HFFc6 (cell line): ENCODE measurements at places on chromosomes 6 and 20. TPM values are rescaled to one million over a fixed set of nuclear protein-coding genes. Genes with fewer than 3 reads are reported as not detected.

- peaks cover 58% of the 10 kb centered on the region for H3K4me1 ChIP-seq
- H3K27ac ChIP-seq: no peak overlapping the region
- DNase-seq: no peak
- no peaks in the 10 kb centered on the region for H3K27me3 ChIP-seq
- H3K36me3 ChIP-seq: no peaks in the 10 kb centered on the region
- H3K4me3 ChIP-seq: no peak overlapping the region
These were observed 5.7 kb upstream of the TENT5A start for GRCh38 chr6:81758221-81758620.

GRCh38 chr20:4135385-4136077 is 120.2 kb upstream of the RNF24 start:
- no peaks in the 10 kb centered on the region for H3K36me3 ChIP-seq
- peak overlapping the region; percentile 91 for H3K27ac ChIP-seq
- H3K4me3 ChIP-seq: peak overlapping the region; percentile 45
- peak; percentile 98 for DNase-seq

GRCh38 chr6:11268978-11269377 is 36.5 kb upstream of the NEDD9 start:
- no peak for DNase-seq
- H3K27me3 ChIP-seq: no peaks in the 10 kb centered on the region
- no peak overlapping the region for H3K4me3 ChIP-seq
- H3K36me3 ChIP-seq: no peaks in the 10 kb centered on the region
- H3K4me1 ChIP-seq: peaks cover 16% of the 10 kb centered on the region

The GJA10 gene
- total RNA-seq: not detected in 3 replicates

The SLX4IP gene
- total RNA-seq: 3.7 to 4.4 TPM (median 4.2 TPM) in 3 replicates

- H3K36me3 ChIP-seq: peaks cover 15% of the 10 kb centered on the region
- H3K4me1 ChIP-seq: peaks cover 57% of the 10 kb centered on the region
- no peaks in the 10 kb centered on the region; the same call in 1 of the 2 replicates for H3K27me3 ChIP-seq
- no peak overlapping the region for H3K27ac ChIP-seq
These were observed 48.2 kb downstream of the THBS2 start for GRCh38 chr6:169205176-169206160.

DNA sequence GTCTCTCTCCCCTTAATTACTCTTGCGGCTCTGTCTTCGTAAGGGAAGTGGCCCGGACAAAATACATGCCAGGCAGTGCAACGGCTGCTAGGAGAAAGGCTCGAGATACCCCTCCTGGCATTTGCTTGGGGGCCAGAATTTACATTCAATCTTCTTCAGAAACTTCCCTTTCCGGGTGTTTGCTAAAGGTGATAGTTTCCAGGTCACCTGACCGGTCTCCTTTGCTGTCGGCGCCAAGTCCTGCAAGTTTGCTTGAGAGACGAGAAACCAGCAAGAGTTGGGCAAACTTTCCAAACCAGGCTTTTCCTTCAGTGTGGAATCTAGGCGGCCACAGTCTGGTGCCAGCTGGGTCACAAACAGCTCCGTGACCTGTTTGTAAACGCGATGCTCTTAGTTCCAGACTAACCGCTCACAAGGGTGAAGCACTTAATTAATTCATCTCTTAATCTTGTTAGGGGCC is 563 bp upstream of the SRSF3 start:
- peak; percentile 41 for DNase-seq
- H3K4me3 ChIP-seq: peak overlapping the region; percentile 96

- H3K4me1 ChIP-seq: peaks cover 28% of the 10 kb centered on the region
- H3K27me3 ChIP-seq: no peaks in the 10 kb centered on the region; the same call in 1 of the 2 replicates
- peaks cover 44% of the 10 kb centered on the region for H3K36me3 ChIP-seq
- no peak for DNase-seq
- no peak overlapping the region for H3K4me3 ChIP-seq
- peak overlapping the region; percentile 17 for H3K27ac ChIP-seq
These were observed 46.0 kb downstream of the E2F3 start for GRCh38 chr6:20447581-20448132.

DNA sequence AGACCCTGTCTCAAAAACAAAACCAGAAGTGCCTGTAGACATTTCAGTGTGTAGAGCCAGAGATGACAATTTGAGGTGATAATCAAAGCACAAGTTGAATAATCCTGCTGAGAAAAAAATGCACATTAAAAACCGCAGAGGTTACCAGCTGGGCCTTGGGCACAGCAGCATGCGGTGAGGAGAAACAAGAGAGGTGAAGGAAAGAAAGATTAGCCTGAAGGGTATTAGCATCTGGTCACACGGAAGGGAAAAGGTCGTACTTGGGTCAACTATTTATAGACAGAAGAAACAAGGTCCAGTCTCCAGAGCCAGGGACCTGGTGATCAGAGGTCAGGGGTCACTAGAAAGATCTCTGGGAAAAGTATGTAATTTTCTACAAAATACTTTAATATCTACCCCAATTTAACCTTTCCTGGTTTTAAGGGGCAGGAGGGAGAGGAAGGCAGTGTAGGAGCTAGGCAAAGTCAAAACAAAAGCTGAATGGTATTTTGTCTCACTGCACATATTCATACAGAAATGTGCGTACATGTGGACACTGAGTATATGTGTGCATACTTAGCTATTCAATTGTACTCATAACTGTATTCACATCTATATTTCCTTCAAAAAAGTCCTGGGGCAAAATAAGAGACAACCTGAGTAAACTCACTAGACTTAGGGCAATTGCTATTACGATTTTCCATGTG is 10.1 kb downstream of the MAP7 start:
- DNase-seq: no peak
- H3K4me1 ChIP-seq: no peaks in the 10 kb centered on the region
- peaks cover 3% of the 10 kb centered on the region; the same call in 1 of the 2 replicates for H3K36me3 ChIP-seq
- H3K27me3 ChIP-seq: peaks cover 14% of the 10 kb centered on the region
- H3K27ac ChIP-seq: no peak overlapping the region

GRCh38 chr20:44092551-44093248 is 94.3 kb downstream of the JPH2 start:
- no peak overlapping the region for H3K27ac ChIP-seq
- peak; percentile 54 for DNase-seq
- no peaks in the 10 kb centered on the region; the same call in 1 of the 2 replicates for H3K27me3 ChIP-seq
- H3K4me1 ChIP-seq: peaks cover 33% of the 10 kb centered on the region
- no peak overlapping the region for H3K4me3 ChIP-seq
- no peaks in the 10 kb centered on the region for H3K36me3 ChIP-seq

GRCh38 chr6:1387876-1388629 is 1.3 kb upstream of the FOXF2 start:
- H3K27ac ChIP-seq: peak overlapping the region; percentile 85
- peak overlapping the region; percentile 90 for H3K4me3 ChIP-seq
- peak; percentile 77 for DNase-seq
- peaks cover 16% of the 10 kb centered on the region for H3K36me3 ChIP-seq
- peaks cover 19% of the 10 kb centered on the region for H3K27me3 ChIP-seq

GRCh38 chr20:53175135-53175780 is 203.1 kb downstream of the TSHZ2 start:
- peaks cover 1% of the 10 kb centered on the region for H3K27me3 ChIP-seq
- peaks cover 4% of the 10 kb centered on the region; the same call in 1 of the 2 replicates for H3K36me3 ChIP-seq
- H3K4me1 ChIP-seq: no peaks in the 10 kb centered on the region
- DNase-seq: no peak
- no peak overlapping the region for H3K4me3 ChIP-seq

DNA sequence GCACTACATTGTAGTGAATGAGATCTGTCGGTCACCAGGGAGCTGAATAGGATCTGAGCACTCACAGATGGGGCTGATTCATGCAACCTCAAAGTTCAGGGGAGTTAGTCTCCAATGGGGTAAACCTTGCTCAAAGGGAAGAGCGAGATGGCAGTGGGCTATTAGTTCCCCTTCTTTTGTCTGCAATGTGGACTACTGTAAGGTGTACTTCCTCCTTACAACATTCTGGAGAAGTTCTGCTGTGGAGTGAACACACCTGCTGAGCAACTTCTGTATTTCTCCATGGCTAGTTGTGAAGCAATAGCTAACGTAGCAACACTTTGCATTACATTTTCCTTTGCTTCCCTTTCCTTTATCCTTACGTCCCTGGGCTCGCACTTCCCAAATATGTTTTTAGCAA is 134.3 kb upstream of the B3GAT2 start:
- no peak overlapping the region for H3K4me3 ChIP-seq
- H3K27ac ChIP-seq: no peak overlapping the region

The PBOV1 gene
- total RNA-seq: not detected in 3 replicates

DNA sequence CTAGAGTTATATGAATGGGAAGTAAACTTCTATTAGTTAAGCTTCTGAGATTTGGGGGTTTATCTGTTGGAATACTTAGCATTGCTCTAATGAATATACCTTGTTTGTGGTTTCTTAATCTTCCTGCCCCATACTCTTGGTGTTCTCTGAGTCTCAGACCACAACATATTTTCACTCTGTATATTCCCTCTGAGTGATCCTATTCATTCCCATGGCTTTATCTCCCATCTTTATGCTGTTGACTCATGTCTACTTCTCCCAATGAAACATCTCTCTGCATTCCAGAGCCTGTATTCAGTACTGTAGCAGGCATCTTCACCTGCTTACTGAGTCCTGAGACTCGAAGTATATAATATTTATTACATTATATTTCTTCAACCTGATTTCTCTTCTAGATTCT is 283.7 kb upstream of the MAP3K7 start:
- no peak overlapping the region for H3K27ac ChIP-seq
- no peaks in the 10 kb centered on the region; the same call in 1 of the 2 replicates for H3K36me3 ChIP-seq
- peaks cover 4% of the 10 kb centered on the region; the same call in 1 of the 2 replicates for H3K4me1 ChIP-seq

- H3K4me1 ChIP-seq: peaks cover 8% of the 10 kb centered on the region
- H3K27me3 ChIP-seq: peaks cover 2% of the 10 kb centered on the region
- no peak for DNase-seq
- H3K27ac ChIP-seq: no peak overlapping the region
These were observed 6.2 kb downstream of the RTEL1 start for GRCh38 chr20:63664143-63664851.

DNA sequence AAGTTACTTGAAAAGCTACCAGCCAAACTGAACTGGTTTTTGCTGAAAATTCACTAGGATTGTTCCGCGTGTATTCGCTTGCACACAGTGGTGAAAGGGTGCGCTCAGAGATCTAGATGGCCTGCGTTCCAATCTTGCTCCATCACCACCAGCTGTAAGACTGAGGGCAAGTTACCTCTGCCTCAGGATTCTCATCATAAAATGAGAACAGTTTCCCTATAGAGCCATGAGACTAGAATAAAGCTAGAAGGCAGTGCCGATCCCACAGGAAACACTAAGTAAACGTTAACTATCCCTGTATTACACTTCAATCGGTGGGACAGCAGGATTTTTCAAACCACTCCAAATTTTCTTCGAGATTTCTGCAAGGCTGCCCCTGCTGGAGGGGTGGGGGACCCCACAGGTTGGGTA is 838 bp downstream of the AHCY start:
- peak; percentile 21 for DNase-seq
- peak overlapping the region; percentile 94; the same call in 1 of the 2 replicates for H3K4me3 ChIP-seq
- peaks cover 4% of the 10 kb centered on the region; the same call in 1 of the 2 replicates for H3K27me3 ChIP-seq
- H3K36me3 ChIP-seq: peaks cover 5% of the 10 kb centered on the region; the same call in 1 of the 2 replicates
- H3K27ac ChIP-seq: peak overlapping the region; percentile 91
- peaks cover 11% of the 10 kb centered on the region for H3K4me1 ChIP-seq

DNA sequence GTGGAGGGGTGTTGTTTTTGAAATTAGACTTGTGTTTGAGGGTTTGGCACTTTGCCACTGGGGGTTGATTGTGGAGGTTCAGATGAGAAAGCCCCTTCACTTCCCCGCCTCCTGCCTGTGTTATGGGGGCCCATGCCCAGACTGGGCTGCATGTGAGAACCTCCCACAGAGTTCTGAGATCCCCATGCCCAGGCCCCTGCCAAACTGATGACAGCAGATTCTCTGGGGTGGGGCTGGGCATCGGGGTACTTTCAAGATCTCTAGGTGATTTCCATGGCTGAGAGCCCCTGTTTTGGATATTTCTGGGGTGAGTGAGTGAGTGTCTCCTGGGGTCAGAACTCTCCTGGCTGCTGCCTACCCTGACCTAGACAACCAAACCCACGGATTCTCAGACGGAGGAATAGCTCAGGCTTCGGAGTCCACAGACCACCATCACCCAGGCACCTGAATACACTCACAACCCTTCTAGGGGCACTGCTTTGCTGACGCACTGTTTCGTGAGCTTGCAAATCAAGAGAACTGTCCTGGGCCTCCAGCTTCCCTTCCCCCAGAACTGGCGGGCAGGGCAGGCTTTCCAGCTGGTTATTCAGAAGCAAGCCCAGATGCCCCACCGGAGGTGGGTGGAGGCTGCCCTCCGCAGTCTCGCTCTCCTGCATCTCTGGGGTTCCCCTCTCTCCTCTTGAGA is 6.3 kb downstream of the BCAS1 start:
- DNase-seq: no peak
- no peak overlapping the region for H3K4me3 ChIP-seq
- H3K27me3 ChIP-seq: peaks cover 8% of the 10 kb centered on the region
- H3K4me1 ChIP-seq: peaks cover 23% of the 10 kb centered on the region

The CDH26 gene
- 0.09 to 0.17 TPM in 2 of 3 replicates, not detected in the other for total RNA-seq

- peaks cover 46% of the 10 kb centered on the region for H3K4me1 ChIP-seq
- H3K27ac ChIP-seq: peak within 1 kb of the TSS; percentile 97
- DNase-seq: peak; percentile 92
- H3K4me3 ChIP-seq: peak within 1 kb of the TSS; percentile 94
- H3K27me3 ChIP-seq: no peaks in the 10 kb centered on the region; the same call in 1 of the 2 replicates
- peaks cover 44% of the 10 kb centered on the region for H3K36me3 ChIP-seq
These were observed at the start of gene TENT5A for GRCh38 chr6:81752084-81752920. TSS of gene TENT5A (minus strand) at chr6:81752681. CDS start at chr6:81752141, 540 bp downstream.

The TFAP2C gene
- 1.6 to 3.8 TPM (median 3.3 TPM) in 3 replicates for total RNA-seq

GRCh38 chr6:21836277-21836676 is 242.7 kb downstream of the SOX4 start:
- no peak overlapping the region for H3K27ac ChIP-seq
- H3K4me3 ChIP-seq: no peak overlapping the region
- DNase-seq: no peak

GRCh38 chr6:13124131-13124530 is 204.2 kb downstream of the TBC1D7 start:
- no peak for DNase-seq
- H3K36me3 ChIP-seq: no peaks in the 10 kb centered on the region
- H3K4me1 ChIP-seq: peaks cover 7% of the 10 kb centered on the region; the same call in 1 of the 2 replicates
- H3K27ac ChIP-seq: no peak overlapping the region
- H3K4me3 ChIP-seq: no peak overlapping the region
- H3K27me3 ChIP-seq: peaks cover 3% of the 10 kb centered on the region

DNA sequence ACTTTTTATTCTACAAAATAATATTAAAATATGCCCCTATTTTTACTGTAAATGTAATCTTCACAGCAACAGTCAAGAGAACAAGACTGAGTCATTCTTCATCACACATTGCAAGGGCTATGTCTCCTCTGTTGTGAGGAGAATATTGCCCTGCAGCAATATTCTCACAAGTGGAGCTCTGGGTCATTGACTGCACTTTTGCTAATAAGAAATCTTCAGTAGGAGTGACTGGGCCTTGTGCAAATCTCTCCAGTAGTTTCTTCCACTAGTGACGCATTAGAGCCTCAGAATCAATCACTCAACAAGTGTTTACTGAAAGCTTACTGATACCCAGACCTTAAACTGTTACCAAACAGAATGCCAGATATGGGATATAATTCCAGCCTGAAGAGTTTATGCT is 49.1 kb downstream of the LAMA2 start:
- no peak overlapping the region for H3K4me3 ChIP-seq
- H3K36me3 ChIP-seq: no peaks in the 10 kb centered on the region; the same call in 1 of the 2 replicates
- peak; percentile 85 for DNase-seq
- H3K27me3 ChIP-seq: peaks cover 3% of the 10 kb centered on the region; the same call in 1 of the 2 replicates

DNA sequence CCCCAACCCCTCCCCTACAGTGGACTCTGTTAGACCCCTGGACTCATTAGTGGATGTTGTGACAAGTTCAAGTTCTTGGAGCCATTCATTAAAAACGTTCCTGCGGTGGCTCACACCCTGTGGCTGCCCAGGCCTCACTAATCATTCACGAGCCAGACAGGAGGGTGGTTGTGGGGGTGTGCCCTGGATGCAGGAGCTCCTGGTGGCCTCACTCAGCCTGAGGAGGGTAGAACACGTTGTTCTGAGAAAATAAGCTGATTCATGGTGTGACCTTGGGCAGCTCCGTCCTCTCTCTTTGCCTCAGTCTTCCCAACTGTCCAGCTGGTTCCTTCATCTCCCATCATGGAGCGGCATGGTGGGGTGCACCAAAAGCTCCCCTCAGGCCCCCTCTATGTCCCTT is 16.7 kb downstream of the SLC13A3 start:
- H3K36me3 ChIP-seq: no peaks in the 10 kb centered on the region; the same call in 1 of the 2 replicates
- H3K27me3 ChIP-seq: peaks cover 10% of the 10 kb centered on the region
- H3K4me1 ChIP-seq: no peaks in the 10 kb centered on the region
- no peak overlapping the region for H3K4me3 ChIP-seq
